ENCODE measurements at places on chromosomes 11 and 22.

GRCh38 chr22:36280379-36280778, 27.4 kb downstream of the APOL1 start:
- DNase-seq = no peak

- DNase-seq = no peak
These were observed 9.3 kb downstream of the TOLLIP start for GRCh38 chr11:1300121-1300520.

- DNase-seq = no peak
These were observed 14.6 kb downstream of the FAM83F start for GRCh38 chr22:40009292-40009774.

GRCh38 chr22:22787786-22788459, 99.7 kb upstream of the IGLL5 start:
- no peak for DNase-seq

- DNase-seq = no peak
These were observed 9.1 kb downstream of the LRP5 start for GRCh38 chr11:68321293-68322051.

DNA sequence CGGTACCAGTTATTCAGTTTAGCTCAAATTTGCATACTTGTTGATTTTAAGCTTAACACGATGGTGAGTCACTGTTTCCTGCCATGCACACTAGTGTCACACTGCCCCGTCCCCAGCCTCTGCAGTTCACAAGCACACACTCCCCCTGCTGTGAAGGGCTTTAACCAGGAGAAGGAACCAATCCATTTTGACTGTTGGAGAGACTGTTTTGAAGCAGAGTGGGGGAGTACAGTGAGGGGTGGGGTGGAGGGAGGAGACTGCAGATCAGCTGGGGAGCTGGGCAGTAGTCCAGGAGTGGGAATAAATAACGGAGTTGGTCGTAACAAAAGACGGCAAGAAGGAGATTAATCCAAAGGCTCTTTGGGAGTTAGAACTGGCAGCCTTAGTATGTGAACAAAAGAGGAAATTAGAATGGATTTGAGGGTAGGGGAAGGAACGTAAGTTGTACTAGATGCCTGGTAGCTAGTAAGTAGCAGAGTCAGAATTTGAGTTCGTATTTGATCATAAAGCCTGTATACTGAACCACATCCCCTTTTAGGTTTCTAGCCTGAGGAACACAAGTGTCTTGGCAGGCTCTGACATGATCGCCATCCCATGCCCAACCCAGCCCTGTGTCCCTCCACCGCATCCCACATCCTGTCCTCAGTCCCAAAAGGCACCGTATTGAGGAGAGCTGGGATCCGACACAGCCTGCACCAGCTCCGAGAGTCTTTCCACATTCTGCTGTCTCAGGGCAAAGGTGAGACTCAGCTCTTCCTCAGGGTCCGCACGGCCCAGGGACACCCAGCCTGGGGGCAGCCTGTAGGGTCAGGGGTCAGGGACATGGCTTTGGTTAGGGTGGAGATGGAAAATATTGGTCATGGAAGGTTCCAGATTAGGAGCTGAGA, 862 bp downstream of the TPP1 start:
- DNase-seq = peak; percentile 72

- DNase-seq = no peak
These were observed 32.9 kb downstream of the ZC3H7B start for GRCh38 chr22:41334215-41334614.

- no peak for DNase-seq
These were observed 14.3 kb upstream of the TOLLIP start for GRCh38 chr11:1323774-1324173.

GRCh38 chr11:41497974-41498373, 38.5 kb upstream of the LRRC4C start:
- DNase-seq = no peak

- no peak for DNase-seq
These were observed 130.8 kb downstream of the WT1 start for GRCh38 chr11:32304521-32304920.

GRCh38 chr22:23784215-23784732, 2.5 kb upstream of the SMARCB1 start:
- no peak for DNase-seq

DNA sequence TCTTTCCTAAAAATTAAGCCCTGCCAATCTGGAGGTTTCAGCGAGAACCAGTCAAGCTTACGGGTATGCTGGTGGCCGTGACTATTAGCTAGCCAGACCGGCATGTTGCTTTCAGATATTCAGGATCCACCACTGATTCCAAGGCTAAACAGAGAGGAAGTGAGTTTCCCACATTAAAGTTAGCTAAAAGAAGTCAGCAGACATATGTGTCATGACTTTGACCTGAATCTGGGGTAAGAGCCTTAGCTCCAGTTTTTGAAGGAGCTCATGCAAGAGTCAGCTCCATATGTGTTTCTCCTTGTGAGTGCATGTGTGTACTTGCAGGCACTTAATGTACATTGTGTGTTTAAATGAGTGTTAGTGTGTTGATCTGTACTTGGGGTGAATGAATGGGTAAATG, 1.4 kb downstream of the ZFPL1 start:
- DNase-seq = no peak

DNA sequence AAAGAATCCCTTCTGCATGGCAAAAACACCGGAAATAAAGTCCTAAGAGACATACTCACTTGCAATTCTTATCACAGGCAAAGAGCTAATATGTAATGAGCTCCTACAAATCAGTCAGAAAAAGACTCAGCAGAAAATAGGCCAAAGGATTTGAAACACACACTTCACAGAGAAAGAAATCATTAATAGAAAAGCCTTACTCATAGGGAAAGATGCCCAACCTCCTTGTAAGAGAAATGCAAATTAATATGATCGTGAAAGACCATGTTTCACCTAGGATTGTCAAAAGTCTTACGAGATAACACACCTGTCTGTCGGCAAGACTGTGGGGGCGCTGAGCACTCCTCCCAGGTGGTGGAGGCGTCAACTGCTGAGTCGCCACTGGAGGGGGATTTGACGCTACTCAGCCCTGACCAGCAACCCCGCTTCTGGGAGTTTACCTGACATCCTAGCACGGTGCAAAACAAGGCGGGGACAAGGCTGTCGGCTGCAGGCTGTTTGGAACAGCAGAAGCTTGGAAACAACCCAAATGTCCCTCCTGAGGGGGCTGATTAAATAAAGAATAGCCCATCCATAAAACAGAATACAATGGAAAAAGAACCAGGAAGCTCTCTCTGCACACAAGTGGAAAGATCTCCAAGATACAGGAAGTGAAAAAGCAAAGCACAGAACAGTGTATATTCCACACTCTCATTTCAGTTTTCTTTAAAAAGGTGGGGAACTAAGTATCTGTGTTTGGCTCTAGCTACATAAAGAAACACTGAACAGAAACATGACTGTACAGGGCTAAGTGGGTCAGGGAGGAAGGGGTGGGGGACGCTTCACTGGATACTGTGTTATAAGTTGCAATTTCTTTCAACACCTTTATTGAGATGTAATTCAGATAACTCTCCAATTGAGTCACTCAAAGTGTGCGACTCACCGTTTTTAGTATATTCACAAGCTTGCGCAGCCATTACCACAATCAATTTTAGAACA, 11.5 kb downstream of the CSNK1E start:
- DNase-seq = no peak

DNA sequence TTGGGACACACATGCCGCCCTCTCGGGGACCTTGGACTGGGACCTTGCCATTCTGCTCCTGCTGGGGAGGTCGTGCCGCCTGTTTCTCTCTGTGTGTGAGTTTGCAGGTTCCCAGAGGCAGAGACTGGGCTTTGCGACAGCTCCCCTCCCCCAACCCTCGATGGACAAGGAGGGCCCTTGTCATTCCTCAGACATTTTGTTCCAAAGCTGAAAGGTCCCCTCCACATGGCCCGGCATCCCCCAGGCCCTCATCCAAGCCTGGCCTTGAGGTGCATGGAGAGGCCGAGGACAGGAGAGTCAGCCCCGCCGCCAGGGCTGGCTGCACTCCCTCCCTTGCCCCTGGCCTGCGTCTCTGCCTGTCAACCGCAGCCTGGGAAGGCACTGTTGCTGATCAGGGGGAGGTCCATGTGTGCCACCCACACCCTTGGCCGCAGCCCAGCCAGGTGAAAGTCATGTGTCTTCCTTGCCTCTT, 25.6 kb downstream of the FADS2 start:
- DNase-seq = peak; percentile 68

DNA sequence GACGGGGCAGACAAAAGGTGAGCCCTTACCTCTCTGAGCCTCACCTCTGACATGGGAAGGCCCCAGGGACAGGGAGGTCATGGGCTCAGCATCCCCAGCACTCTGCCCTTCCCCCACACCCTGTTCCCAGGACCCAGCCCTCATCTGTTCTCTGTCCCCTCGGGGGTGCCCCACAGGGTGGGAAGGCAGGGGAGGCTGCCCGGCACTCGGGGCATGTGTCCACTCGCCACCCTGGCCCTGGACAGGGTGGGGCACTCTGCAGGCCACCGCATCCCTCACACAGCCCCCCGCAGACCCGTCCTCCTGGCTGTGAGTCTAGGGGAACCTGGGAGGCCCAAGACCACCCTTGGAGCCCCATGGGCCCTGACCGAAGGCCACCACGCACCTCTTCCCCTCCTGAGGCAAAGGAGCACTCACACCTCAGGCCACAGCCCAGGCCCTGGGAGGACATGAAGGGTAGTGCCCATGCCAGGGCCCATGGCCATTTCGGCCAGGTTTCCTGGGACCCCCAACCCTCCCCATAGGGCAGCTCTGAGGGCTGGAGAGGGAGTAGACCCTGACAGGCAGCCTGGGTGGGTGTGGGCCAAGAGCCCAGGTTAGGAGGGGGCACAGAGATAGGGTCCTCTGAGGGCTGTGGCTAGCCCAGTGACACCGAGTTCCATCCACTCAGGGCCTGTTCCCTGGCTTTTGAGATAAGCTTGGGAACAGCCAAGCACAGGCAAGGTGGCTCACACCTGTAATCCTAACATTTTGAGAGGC, 193.1 kb downstream of the IGLL1 start:
- no peak for DNase-seq

DNA sequence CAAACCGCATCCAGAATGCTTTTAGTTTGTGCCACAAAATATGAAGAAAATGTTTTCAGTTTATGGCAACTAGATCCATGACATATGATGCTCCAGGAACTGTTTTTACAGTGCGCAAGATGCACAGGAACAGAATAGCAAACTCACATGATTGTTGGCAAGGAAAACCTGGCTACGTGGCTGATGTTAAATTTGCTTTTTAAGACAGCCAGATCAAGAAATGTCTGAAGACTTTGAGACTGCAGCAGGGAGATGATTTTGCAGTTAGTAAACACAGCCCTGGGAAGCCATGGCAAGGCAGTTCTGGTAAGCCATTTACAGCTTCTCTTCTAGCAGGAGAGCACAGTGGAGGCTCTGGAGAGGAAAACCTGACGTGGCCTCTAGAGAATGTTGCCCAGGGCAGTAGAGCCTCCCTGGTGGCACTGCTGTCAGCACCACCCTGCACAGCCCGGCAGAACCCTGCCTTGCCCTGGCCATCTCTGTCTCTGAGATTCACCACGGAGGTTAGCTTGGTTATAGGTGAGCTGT, 69.8 kb upstream of the TNRC6B start:
- DNase-seq = no peak

- no peak for DNase-seq
These were observed 598.2 kb upstream of the ANO3 start for GRCh38 chr11:25733777-25734176.

- DNase-seq = no peak
These were observed 1152.4 kb downstream of the LRRC4C start for GRCh38 chr11:40306938-40307548.

DNA sequence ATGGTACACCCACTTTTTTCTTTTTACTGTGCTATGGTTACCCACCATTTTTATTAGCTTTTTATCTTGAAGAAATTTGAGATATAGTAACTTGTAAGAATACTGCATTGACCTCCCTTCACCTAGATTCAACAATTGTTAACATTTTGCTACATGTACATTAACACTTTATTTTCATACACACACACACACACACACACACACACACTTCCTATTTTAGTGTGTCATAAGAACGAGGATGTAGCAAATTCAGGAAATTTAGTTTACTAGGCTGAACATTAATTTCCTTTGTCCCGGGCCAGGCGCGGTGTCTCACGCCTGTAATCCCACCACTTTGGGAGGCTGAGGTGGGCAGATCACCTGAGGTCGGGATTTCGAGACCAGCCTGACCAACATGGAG, 1.1 kb upstream of the ATP6V1E1 start:
- DNase-seq = no peak

GRCh38 chr22:23696326-23696851, 5.6 kb downstream of the RGL4 start:
- no peak for DNase-seq
